ENCODE measurements at places on chromosomes 3 and 15.

GRCh38 chr3:37249717-37250116 is 75.3 kb upstream of the LRRFIP2 start:
- no peak for DNase-seq

- DNase-seq = no peak
These were observed 83.1 kb downstream of the CACNA1D start for GRCh38 chr3:53577506-53577905.

DNA sequence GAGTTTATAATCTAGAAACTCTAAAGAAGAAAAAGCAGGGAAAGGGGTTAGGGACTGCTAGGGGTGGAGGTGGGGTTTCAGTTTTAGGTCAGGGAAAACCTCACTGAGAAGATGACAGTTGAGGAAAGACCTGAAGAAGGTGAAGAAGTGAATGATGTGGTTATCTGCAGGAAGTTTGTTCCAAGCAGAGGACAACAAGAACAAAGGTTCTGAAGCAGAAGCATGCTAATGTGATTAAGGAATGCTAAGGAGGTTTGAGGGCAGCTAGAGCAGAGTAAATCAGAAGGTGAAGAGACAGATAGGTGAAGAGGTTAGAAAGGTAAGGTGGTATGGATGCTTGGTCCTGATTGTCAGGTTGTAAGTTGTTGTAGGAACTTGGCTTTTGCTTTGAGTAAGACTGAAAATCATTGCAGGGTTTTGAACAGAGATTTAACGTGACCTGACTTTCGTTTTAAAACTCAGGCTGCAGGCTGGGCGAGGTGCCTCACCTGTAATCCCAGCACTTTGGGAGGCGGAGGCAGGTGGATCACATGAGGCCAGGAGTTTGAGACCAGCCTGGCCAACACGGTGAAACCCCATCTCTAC is 8.6 kb downstream of the OXSR1 start:
- DNase-seq = no peak

GRCh38 chr15:48087844-48088243 is 32.9 kb upstream of the SLC24A5 start:
- DNase-seq = no peak

DNA sequence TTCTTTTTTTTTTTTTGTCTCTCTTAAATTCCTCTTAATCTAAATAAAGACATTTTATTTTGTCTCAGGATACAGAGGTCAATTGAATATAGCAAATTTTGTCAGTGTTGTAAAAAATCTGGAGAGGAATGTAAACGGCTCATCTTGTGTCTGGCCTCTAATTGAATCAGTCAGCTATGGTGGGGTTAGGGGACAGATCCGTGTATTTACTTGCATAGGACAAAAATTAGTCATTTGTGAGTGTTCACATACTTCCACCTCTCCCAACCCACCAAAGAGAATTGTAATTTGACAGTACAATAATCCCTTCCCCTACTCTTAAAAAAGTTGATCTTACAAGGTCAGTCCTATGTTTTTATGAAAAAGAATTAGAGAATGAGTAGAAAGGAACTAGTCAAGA is 18.3 kb downstream of the PPARG start:
- DNase-seq = no peak

- DNase-seq = no peak
These were observed 32.4 kb upstream of the ALDH1A3 start for GRCh38 chr15:100847194-100847593.

- DNase-seq = no peak
These were observed 32.9 kb upstream of the BLM start for GRCh38 chr15:90684281-90684680.

GRCh38 chr3:115469649-115470048 is 153.7 kb upstream of the GAP43 start:
- DNase-seq = peak; percentile 54

DNA sequence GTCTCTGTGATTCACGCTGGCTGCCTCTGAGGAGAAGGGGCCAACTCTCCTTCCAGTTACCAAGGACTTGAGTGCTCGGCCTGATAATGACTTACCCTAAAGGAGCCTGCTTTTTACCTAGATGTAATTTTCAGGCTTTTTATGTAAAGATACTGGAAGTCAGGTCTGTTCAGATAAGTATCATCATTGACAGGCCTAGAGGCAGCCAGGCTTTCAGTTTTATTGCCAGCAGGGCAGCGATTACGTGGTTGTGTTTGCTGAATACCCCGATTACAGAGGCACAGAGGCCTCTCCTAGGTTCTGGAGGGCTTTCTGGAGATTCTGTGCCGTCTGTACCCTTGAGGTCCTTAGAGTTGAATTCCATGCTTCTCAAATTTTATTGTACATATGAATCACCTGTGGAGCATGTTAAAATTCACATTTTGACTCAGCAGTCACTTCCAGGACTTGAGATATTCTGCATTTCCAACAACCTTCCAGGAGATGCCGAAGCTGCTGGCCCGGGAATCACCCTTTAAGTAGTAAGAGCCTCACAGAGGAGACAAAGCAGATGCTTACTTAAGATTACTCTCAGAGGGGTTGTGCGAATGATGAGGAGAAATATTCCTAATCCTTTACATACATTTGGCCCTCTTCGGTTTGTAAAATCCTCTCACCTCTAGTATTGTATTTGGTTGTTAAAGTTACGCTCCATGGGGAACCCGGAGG is 160.1 kb upstream of the BHLHE40 start:
- DNase-seq = no peak

DNA sequence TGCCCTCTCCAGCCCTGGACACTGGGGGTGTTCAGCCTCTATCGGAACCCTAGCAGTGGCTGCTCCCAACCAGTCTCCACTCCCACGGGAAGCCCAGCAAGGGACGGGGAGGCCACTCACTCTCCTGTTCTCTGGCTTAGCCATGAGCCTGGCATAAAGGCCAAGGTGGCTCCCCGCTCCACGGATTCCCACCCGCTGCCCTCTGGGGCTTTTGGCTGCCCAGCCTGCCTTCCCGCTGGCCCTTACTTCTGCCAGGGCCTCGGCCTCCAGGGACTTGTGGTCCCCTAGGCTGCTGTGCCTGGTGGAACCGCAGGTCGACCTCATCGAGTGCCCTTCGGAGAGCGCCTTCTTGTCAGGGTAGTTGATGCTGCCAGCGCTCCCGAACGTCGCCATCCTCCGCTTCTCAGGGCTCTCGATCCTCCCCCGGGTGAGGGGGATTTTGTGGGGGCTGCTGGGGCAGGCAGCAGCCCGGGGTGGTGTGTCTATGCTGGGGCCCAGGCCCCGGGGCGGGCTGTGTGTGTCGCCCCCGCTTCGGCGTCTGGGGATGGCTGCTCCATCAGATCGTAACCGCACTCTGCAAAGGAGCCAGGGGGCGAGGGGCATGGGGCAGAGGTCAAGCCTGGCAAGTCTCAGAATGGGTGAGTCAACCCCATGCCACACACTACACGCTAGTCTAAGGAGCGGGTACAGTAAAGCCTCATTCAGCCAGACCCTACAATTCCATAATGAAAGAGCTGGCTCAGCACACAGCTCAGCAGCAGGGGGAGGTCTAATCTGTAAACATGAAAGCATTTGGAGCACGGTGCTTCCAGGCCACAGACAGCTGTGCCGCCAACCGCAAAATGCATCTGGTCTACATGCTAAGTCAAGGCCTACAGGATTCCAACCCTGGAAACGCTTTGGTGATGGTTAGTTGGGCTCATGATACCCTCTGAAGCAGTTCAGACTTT is 27.3 kb upstream of the RAD18 start:
- no peak for DNase-seq

DNA sequence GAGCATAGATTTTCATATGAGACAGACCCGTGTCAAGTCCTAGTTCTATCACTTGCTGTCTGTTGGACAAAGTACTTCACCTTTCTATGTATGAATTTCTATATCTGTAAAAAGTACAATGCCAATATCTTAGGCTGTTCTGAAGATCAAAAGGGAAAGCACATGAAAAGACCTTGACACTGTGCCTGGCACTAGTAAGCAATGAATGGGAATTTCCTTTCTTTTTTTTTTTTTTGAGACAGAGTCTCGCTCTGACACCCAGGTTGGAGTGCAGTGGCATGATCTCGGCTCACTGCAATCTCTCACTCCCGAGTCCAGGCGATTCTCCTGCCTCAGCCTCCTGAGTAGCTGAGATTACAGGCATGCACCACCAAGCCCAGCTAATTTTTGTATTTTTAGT is 35.4 kb upstream of the ETV5 start:
- no peak for DNase-seq

DNA sequence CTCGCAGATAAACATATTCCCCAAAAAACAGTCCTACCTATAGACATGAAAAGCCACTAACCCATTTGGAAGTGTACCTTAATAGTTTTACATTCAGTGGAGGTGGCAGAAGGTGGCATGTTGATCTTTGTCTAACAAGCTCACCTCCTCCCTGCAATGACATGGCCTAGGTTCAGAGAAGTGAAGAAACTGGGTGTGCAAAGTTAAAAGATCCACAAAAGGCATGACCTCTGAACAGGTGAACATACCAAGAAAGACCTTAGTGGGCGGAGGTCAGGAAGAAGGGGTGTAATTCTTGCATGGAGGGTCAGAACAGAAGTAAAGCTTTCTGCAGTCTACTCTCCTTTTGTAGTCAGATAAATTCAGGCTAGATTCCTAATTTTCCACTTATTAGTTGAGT is 822 bp downstream of the MRPL3 start:
- DNase-seq = no peak

DNA sequence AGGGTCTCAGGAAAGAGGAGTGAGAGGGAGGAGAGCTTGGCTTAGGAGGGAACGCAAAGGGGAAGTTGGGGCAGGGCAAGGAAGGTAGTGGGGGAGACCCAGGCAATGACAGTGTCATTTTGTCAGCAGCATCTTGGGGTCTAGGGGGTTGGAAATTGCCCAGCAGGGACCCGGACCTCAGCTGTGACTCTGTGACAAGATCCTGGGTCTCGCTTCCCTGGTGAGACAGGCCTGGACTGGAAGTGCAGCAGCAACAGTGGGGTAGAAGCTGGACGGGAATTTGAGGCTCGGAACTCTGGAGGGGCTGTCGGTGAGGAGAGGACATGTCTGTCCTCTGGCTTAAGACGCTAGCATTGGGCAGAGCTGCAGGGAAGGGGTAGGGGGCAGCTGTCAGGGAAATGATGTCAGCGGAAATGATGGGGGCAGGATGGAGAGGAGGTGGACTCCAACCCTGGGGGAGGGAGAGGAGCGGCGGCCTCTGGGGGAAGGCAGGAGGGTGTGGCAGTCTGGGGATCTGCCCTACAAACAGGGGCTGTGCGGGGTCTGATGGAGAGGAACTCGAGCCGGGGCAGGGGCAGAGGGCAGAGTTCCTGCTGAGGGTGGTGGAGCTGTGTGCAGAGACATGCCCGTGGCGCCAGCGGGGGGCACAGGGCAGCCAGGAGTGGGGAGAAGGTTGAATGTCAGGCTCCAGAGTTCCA is 12.3 kb downstream of the ANPEP start:
- no peak for DNase-seq

DNA sequence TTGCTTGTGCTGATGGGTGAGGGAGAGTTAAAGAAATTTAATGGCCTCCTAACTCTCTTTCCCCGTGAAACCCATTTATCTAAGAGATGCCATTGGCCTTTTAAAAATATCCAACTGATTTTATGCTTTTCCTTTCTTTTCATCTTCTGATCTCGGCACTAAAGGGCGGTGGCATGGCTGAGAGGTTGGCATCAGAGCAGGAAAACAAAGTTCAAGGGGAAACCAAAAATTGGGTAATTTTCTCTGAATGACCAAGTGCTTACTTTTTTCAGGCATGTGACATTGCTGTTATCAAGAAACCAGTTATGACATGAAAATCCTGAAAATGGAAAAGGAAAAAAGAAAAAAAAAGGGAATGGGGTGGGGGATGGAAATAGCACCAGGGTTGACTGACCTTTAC is 3.2 kb downstream of the CGNL1 start:
- no peak for DNase-seq

- DNase-seq = no peak
These were observed 429.3 kb upstream of the THBS1 start for GRCh38 chr15:39151545-39151944.

- no peak for DNase-seq
These were observed 6.2 kb upstream of the TIMMDC1 start for GRCh38 chr3:119492128-119492527.

GRCh38 chr3:129469026-129469425 is 29.0 kb downstream of the IFT122 start:
- no peak for DNase-seq

DNA sequence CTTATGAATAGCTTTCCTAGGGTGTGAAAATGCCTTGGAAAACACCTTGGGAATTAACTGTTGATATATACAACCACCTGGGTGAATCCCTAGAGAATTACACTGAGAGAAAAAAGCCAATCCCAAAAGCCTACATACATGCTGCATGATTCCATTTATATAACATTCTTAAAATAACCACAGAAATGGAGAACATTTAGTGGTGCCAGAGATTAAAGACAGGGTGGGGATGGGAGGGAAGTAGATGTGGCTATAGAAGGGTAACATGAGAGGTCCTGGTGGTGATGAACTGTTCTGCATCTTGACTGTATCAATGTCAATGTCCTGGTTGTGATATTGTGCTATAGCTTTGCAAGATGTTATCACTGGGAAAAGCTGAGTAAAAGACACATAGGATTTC is 291.0 kb downstream of the CLSTN2 start:
- DNase-seq = no peak

DNA sequence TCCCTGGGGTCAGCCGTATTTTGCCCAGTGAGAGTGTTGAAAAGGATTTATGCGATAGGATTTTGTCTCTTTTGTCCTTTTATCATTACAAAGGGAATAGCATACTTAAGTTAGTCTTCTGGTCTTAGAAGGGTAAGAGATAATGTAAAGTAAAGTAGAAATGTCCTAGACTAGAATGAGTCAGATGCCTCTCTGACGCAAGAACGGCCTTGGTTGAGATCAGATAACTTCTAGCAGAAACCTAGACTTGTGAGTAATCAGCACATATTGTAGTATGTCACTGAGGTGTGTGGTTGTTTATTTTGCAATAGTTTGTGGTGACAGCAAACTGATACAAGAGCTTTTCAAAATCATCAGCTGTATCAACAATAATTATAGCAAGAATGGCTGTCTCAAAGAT is 866.1 kb downstream of the NSUN3 start:
- DNase-seq = no peak

- DNase-seq = no peak
These were observed 8.8 kb upstream of the TOPBP1 start for GRCh38 chr3:133670525-133670995.

DNA sequence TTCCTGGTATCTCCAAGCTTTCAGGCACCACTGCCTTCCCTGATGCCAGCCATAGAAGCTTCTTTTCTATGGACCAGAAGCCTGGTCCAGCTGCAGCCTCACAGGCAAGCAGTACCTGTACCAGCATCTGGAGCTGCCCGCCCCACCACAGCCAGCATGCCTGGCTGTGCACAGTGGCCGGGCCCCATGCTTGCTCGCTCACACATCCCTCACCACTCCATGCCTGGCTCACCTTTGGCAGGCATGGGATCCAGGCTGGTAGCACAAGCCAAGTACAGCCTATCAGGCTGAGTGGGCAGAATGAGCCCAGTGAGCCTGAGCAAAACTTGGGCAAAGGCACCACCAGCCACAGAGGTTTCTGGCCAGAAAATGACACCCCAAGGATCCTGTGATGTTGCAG is 93.4 kb downstream of the TPRA1 start:
- no peak for DNase-seq

GRCh38 chr3:194632809-194633348 is 340 bp downstream of the TMEM44 start:
- DNase-seq = peak; percentile 58
